Thoracic aorta (tissue), 2 donors: ENCODE measurements at places on chromosomes 11 and 22.

DNA sequence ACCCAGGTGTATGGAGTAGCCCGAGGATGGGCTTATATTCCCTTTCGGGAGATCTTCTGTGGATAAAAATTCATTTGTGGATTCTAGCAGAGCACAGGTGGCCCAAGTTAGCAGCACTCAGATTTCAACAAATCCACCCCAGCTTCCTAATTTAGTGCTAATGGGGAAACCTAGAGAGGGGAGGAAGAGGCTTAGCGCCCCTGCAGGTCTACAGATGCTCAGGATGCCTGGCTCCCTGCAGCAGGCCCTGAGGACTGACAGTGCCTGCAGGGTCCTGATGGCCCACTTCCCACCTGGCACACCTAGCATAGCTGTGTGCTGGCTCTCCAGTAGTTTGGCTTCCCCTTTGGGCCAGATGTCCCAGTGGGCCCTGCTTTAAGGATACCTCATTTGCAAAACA is 6.5 kb downstream of the DGAT2 start:
- DNase-seq = no peak

GRCh38 chr22:46748206-46748907 is 10.3 kb upstream of the CERK start:
- DNase-seq = no peak

DNA sequence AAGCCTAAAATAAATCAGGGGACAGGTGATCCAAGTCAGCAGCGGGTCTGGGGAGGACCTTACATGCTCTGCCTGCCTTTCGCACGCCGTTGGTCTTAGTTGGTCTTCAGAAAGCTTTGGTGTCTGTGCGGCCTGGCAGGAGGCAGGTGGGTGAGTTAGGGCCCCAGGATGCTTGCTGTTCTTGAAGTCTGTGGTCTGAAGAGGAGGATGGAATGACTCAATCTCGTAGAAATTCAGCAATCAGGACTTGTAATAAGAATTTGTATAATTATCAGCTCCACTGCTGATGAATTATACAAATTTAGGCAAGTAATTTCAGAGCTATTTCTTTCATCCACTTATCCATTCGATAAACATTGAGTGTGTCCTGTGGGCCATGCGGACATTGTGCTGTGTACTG is 138.5 kb downstream of the FEZ1 start:
- no peak for DNase-seq

DNA sequence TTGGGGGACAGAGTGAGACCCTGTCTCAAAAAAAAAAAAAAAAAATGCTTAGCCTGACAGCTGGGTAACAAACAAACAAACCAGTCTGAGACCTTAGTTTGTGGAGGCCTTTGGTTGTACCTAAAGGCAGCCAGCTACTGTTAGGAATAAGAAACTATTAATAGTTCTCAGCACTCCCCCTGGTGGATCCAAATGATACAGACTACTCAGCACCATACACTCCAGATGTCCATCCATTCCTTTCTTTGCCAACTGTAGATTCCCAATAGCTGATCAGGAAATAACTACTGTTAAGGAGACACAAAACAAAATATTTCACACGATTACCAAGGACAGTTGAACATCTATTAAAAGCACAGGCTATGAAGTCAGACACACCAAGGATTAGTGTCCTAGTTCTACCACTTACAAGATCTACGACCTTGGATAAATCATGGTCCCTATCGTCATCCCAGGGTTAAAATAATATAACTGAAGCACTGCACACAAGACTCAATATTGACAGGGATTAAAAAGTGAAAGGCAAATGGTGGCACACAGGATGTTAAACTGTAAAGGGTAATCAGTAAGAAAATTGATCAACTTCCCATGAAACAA is 17.2 kb downstream of the CLDN25 start:
- no peak for DNase-seq

DNA sequence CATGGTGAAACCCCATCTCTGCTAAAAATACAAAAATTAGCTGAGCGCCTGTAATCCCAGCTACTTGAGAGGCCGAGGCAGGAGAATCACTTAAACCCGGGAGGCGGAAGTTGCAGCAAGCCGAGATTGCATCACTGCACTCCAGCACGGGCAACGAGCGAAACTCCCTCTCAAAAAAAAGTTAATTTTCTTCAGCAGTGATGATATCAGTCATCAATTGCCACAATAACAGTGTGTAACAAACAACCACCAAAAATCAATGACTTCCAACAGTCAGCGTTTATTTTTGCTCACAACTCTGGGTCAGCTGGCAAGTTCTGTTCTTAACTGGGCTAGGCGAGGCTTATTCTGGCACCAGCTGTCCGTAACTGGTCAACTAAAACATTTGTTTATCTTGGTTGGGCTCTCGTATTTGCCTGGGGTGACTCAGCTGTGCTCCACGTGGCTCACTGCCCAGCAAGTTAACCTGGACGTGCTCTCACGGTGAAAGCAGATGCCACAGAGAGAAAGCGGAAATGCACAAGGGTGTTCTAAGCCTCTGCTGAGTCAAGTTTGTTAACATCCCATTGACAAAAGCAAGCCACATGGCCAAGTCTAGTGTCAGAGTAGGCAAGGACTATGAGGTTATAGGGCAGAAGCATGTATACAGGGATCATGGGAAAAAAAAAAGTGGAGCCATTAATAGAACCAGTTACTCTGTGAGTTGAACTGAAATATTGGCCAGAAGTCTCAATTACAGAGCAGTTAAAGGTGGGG is 52.1 kb downstream of the LHFPL7 start:
- peak; percentile 73 for DNase-seq

GRCh38 chr11:110113505-110113904 is 20.3 kb downstream of the ZC3H12C start:
- no peak for DNase-seq

GRCh38 chr11:28799316-28799715 is 691.1 kb downstream of the METTL15 start:
- no peak for DNase-seq

DNA sequence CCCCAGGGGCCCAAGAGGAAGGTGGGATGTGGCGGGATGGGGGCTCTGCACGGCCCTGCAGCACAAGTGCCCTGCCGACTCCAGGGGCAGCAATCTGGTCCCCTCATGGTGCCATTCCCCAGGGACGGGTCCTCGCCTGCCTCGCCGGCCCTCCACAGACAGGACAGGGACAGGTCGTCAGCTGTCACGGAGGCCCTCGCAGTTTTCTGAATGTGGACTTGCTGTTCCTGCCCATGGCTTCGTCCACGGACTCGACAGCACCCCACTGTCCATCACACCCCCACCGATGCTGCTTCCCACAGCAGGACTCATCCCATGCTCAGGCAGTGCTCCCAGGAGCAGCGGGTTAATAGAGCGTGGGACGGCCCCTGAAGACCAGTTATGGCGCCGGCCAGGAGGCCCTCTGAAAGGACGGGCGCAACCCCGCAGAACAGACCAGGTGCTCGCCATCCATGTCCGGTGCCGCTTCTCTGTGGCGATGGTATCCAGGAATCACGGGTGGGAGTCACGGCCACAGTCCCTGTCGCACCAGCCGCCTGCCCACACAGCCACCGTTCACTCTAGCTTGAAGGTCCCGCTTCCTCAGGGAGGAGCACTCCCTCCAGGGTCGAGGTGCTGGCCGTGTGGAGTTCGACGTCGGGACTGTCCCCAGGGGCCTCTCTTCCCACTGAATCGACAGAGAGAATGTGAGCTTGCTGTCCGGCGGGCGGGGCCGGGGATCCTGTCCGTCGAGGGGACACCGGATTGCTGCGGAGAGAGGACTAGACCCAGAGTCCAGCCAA is 18.5 kb upstream of the MUC2 start:
- no peak for DNase-seq

GRCh38 chr22:44456661-44457412 is 41.2 kb downstream of the RTL6 start:
- DNase-seq = no peak

DNA sequence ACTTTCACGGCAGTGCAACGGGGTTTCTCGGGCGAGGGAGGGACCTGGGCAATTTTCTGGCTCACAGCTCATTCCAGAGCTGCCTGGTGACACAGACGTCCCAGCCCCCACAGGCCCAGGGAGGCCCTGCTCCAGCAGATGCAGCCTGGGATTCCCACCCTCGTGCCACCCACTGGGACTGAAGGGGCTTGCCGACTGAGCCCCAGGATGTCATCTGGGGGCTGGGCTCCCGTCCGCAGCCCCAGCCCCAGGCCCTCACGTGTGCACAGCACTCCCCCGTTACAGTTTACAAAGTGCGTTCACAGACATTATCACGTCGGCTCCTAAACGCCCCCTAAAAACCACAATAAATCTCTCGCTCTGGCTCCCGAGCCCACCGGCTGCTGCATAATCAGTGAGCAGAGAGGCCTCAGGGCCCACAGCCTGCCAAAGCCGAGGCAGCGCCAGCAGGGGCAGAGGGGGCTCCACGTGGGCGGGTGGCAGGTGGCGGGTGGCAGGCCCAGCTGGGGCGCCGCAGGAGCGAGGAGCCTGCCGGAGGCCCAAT is 76.9 kb upstream of the TCF20 start:
- DNase-seq = no peak

DNA sequence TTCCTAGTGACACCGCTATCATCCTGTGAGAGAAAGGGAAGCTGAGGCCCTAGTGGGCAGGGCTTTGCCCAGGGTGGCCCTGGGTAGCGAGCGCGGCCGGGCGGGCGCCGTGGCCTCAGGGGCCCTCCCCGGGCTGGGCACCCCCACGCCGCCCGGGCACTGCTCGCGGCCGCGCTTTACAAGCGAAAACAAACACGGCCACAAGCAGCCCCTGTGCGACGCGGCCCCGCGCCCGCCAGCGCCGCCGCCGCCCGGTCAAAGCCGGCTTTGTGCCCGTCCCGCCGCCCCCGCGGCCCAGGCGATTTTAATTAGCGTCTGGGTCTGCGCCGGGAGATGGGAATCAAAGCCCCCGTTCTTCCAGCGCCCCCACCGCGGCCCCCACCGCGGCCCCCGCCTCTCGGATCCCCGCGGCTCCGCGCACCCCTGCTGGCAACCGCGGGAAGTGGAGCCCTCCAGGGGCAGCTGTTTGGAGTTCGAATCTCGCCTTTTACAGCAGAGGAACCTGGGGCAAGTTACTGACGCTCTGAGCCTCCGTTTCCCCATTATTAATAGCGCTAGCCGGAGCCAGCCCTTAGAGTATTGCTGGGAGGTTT is 47.9 kb downstream of the CHRDL2 start:
- DNase-seq = no peak

DNA sequence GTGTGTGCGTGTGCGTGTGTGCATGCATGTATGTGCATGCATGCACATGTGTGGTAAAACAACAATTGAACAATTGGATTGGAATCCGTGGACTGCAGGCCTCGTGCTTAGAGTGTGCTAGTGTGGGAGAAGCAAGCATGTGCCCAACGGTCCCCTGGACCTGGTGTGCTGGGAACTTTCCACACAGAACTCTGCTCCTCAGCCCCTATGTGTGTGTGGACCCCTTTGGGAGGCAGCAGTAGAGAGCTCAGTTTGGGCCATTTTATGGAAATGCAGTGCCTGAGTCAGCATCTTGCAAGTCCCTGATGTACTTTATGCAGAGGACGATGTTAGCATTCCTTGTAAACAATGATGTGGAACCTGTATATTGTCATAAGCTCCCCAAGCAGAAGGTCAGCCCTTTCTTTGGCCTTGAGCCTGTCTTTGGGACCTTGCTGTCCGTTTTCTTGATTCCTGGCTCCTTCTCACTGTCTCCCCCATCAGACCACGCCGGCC is 167.3 kb downstream of the TBC1D22A start:
- DNase-seq = no peak

DNA sequence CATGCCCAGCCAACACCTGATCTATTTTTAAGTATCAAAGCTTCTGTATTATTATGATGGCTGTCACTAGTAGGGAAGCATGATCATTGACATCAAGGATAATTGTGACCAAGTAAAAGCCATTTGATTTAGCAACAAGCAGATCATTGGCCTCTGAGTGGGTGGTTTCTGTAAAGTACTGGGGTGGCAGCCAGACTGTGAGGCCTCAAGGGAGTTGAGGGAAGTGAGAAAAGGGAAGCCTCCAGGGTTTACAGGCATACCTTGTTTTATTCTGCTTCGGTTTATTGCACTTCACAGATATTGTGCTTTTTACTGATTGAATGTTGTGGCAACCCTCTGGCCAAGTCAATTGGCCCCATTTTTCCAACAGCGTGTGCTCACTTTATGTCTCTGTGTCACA is 60.1 kb downstream of the PRR5L start:
- DNase-seq = no peak

DNA sequence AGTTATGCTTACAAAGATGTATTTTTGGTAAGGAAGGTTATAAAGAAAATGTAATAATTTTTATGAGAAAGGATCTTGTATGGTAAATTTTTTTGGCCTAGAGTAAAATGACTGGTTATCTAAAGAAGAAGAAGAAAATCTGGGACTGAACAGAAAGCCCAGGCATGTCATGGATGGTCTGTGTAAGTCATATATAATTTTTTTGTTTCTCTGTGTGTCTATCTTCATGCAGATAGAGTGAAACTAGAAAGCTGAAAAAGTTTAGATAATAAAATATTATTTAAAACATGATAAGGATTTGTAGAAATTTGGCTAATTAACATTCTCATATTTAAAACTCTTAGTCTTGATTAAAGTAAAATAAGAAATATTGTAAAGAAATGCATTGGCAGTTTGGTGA is 27.6 kb upstream of the MPEG1 start:
- DNase-seq = no peak

DNA sequence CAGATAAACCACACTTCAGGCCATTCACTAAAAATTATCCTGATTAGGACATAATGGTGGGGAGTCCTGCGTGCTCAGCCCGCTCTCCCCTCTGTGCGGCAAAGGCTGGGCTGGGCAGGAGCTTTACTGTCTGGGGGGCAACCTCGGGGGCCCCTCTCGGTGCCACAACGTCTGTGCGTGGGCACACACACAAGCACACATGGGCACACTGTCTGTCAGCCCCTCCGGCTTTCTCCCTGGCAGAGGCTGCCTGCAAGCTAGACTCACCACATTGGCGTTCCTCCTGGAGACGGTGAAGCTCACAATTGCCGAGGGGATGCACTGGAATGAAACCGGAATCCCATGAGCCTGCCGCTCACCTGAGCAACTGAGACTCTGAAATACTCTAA is 5.2 kb downstream of the MLC1 start:
- DNase-seq = no peak

- DNase-seq = no peak
Observed at GRCh38 chr22:45497351-45498145, 5.1 kb upstream of the FBLN1 start.

DNA sequence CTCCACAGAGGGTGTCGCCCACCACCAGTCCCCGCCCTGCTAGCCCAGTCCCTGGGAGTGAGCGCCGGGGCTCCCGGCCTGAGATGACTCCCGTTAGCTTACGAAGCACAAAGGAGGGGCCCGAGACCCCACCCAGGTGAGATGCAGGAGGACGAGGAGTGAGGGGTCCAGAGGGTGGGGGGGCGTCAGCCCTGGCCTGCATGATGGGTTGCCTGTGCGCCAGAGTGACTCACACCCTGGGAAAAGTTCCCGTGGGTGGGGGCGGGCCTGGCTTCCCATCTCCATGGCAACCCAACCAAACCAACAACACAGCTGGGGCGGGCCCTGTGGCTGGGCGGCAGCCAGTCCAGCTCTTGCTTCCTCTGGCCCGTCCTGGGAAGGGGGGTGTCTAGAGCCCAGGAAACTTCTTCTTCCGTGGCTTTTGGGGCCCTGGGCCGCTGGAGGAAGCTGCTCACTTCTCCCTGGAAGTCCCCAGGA is 4.5 kb downstream of the GAS2L1 start:
- DNase-seq = peak; percentile 92
